ENCODE measurements at places on chromosomes 1 and 21.

GRCh38 chr1:19000065-19000464 lies 43.6 kb upstream of the IFFO2 start:
- no peak for DNase-seq

DNA sequence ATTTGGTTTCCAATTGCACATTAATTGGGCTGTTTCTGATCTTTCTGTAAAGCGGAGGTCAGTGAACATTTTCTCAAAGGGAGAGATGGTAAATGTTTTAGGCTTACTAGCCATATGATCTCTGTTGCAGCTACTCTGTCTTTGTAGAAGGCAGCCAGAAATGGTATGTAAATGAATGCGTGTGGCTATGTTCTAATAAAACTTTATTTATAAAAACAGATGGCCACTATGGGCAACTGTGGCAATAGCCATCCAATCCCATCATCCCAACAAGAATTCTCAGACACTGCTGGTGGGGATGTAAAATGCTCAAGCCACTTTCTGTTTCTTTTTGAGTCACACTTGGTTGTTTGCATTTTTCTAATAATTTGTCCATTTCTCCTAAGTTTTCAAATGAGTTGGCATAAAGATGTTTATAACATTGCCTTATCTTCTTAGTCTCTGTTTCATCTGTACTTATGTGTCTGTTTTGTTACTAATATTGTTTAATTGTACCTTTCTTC lies 448.8 kb upstream of the VAMP3 start:
- DNase-seq, result no peak

DNA sequence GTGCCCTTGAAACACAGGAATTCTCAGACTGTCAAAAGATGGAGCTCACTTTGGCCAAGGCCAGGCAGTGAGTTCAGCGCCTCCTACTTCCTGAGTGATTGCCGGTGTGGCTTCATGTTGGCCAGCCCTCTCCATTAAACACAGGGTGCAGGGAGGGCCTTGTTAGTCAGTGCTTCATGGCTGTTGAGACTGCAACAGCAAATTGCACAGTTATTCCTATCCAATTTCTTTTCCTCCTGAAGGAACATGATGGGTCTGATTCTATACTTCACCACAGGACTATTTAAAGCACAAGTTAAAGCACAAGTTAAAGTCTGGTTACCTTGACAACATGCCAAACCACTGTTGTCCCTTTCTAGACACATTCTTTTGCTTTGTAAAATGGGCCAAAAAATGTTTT lies 156.6 kb downstream of the SIPA1L2 start:
- no peak for DNase-seq

GRCh38 chr1:206699626-206700025 lies 14.9 kb downstream of the MAPKAPK2 start:
- DNase-seq, result no peak

GRCh38 chr1:6141592-6141991 lies 38.5 kb downstream of the CHD5 start:
- no peak for DNase-seq

DNA sequence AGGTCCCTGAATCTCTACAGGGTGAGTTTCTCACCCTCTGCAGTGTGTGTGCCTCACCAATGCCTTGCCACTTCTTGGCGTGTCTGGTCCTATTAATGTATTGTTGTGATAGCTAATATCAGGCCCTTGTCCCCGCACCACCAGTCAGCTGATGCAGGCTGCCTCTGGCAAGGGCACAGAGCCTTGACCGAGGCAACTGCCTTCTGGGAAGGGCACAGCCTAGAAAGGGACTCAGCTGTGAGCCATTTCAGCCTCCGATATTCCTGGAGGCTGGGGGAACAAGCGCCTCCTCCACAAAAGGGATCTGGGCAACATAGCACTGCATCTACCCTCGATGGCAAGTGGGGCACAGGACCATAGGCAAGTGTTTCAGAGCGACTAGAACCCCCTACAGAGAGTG lies 27.0 kb downstream of the IL10RB start:
- DNase-seq, result no peak

GRCh38 chr1:53127546-53127945 lies 14.9 kb downstream of the SLC1A7 start:
- DNase-seq, result no peak

GRCh38 chr1:192277635-192278034 lies 39.2 kb upstream of the RGS21 start:
- no peak for DNase-seq

- DNase-seq, result no peak
These were observed 26.5 kb downstream of the SPATA45 start for GRCh38 chr1:212820969-212821368.

- no peak for DNase-seq
These were observed 4.1 kb upstream of the PDZK1 start for GRCh38 chr1:145711213-145711651.

- DNase-seq, result no peak
These were observed at the start of gene ARHGEF16 for GRCh38 chr1:3453891-3454810. Gene ARHGEF16, plus strand, starts transcription at chr1:3454665. Its CDS starts 8,420 bp downstream, at chr1:3463085.

DNA sequence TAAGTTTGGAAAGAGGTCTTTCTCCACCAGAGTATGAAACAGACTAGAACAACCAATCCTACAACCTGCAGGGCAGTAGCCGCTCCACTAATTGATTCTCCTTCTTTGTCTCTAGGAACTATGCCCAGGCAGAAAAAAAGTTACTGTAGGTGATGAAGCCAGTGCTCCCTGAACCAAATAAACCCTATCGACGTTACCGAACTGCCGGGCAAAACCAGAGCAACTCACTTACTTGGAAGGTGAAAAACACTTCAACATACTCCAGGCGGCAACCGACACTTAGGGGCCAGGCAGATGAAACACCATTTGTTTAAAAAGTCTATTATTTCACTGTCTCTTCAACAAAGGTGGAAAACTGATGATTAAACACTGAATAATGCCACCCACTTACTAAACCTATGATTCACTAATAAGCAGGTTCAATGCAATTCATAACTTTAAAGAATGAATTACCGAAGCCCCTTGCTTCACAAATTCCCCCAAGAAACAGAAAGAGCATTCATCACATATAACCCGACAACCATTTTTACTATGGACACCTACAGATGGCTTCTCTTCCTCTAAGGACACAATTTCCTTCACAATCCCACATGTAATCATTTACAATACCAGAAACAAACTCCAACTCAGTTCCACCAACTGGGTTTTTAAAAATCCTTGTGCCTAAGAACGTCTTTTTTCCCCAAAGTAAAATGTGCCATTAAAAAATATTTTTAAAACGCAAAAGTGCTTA lies 1.6 kb downstream of the NRIP1 start:
- no peak for DNase-seq

GRCh38 chr1:5872886-5873285 lies 119.3 kb downstream of the NPHP4 start:
- no peak for DNase-seq

DNA sequence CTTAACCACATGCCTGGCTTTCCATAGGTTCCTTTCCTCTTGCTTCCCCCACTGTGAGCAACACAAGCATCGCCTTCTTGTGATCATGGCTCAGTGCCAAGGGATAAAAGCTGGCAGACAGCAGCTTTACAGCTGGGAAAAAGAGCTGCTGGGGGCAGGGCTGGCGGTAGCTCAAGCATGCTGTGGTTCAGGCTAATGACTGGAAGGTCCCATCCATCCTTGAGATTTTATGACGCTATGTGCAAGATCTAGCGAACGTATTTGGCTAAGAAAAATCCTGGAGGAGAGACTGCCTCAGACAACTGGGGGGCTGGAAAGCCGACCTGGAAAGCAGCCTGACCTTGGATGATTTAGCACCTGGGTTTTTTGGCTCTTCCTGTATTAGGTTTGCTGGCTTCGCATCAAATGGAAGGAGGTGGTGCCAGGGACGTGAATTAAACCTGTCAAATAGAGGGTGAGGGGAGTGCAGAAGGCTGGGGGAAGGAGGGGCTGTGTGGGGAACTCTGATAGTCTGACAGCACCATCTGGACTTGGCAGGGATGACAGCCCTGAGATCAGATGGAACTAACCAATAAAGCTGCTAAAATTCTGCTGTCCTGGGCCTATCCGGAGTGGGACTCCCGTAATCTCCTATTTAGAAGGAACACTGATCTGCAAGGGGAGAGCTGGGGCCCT lies 34.8 kb downstream of the ZMYND12 start:
- peak; percentile 83 for DNase-seq

- no peak for DNase-seq
These were observed 72.4 kb downstream of the NTNG1 start for GRCh38 chr1:107213225-107213624.

GRCh38 chr1:173862769-173863223 lies 5.0 kb downstream of the GAS5 start:
- DNase-seq, result no peak

DNA sequence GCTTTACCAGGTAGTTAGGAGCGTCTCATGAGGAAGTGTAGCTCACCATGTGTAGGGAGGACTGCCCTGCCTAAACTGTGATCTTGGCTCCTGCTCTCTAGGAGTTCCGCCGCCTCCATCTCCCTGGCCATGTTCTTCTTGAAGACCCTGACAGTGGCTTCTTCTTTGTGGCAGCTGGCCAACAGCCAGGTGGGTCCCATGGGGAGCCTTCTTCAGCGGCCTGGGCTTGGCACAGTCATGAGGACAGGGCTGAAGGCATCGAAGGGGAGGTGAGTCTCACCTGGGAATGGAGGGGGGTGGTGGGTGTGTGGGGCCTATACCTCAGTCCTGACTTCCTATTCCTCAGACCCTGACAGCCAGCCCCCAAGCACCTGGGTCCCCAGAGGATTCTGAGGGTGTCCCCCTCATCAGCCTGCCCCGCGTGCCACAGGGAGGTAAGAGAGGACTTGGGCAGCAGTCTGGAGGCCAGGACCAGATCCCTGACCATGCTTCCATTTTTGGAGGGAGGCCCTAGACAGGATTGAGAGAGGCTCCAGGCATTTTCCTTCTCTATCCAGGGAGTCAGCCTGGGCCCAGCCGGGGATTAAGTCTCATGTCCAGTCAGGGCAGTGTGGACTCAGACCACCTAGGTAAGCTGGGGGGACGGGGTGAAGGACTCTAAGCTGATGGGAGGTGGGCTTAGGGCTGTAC lies 21.4 kb downstream of the HYI start:
- DNase-seq, result no peak

- no peak for DNase-seq
These were observed 276.3 kb upstream of the GREM2 start for GRCh38 chr1:240888039-240888786.

DNA sequence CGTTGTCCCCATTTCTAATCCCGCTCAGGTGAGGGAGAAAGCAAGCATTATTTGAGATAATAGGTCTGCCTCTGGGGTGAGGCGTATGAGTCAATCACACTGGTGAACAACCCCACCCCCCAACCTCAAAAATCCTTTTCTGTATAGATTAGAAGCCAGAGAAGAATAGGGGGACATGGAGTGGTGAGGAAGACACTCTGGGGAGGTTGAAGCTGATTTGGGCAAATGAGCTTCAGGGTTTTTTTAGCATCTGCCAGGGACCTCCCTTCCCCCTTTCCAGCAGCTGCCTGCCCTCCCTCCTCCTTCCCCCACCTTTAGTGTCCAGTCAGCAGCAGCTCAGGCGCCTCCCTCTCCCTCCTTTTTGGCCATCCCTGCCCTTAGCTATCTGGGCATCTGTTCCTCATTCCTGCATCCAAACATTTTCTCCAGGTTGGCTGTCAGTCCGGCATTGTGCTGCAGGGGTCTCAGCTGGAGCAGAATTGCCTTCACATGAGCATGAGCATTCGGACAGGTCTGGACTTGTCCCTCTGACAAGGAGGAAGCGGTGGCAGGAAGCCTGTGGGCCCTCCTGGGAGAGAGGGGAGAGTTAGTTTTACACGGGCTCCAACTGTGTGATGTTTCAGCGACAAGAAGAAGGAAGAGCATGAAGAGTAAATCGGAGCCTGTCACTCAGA lies 30.8 kb upstream of the PTGFRN start:
- DNase-seq, result peak; percentile 29

- no peak for DNase-seq
These were observed 8.8 kb upstream of the KLHL12 start for GRCh38 chr1:202935844-202936243.

DNA sequence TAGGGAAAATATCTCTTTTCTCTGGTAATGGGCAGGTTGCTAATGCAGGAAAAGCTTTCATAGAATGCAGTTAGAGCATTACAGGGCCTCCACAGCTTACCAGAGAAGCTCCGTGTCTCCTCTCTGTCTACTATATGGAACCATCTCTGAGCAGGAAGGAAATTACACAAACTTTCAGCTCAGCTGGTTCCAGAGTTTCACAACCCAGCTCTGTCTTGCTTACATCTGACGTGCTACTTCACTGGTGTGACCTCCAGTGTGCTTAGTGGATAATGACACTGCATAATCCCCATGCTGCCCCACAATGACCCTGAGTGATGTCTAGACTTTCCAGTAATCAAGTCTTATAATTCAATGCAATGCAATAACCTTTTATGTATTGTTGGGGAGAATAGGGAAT lies 4.3 kb upstream of the FGGY start:
- no peak for DNase-seq

DNA sequence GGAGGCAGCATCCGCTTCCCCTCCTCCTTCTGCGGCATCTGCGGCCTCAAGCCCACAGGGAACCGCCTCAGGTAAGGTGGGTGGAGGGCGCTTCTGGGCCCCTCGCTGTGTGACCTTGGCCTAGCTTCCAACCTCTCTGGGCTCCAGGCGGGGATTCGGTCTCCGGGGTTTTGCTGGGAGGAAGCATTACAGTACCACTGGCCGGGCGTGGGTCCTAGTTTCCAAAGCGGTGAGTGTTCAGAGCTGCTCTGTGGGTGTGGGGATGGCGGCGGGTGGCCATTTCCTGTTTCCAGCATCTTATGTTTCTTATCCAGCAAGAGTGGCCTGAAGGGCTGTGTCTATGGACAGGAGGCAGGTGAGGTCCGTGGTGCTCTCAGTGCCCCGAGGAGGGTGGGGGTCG lies 11.6 kb downstream of the FAAH start:
- no peak for DNase-seq

DNA sequence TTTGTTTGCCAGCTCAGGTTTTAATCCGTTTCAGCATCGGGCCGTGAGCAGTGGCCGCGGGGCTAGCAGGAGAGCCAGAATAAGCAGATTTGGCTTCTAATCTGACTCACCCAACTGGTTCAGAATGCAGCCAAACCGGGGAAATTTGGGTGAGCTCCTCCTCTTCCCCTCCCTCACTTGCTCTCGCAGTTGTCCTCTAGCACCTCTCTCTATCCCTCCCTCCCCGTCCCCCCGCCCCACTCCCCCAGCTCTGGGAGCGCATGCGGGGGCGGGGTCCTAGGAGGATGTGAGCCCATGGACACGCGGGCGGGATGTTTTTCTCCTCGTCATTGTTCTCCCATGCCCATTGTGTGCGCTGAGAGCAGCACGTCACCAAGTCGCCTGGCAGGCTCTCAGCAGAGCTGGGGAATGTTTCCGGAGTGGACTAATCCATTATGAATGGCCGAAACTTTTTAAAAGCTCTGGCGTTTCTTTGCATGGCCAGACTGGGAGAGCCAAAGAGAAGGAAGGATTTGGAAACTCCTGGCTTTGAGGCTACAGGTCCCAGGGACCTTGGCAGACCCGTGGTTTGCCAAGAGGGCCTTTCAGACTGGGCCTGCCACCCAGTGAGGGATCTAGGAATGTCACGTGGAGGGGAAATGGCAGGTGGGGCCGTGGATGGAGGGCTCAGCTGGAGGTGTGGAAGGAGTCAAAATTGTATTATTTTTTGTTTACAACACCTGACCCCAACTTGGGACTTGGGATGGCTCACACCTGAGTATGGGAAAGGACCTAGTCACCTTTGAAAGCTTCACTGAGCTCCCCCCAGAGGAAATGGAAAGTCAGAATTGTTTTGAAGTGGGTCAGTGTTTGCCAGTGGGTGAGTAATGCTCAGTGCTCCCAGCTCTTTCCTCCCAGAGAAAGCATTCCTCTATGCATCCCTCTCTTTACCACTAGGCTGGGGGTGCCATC lies 39.2 kb downstream of the CDK18 start:
- no peak for DNase-seq

Data from NCI-H187 treated with DMSO at 0.1 percent for 48 hours (cell line).